Keratinocyte (primary cell): ENCODE measurements at places on chromosomes 13 and 19.
A peak's percentile ranks its signal among the peaks of the same experiment; 100 is the strongest.

- DNase-seq = no peak
Observed at GRCh38 chr13:29471551-29471950, 123.9 kb downstream of the SLC7A1 start.

- DNase-seq = no peak
Observed at GRCh38 chr13:109656206-109656605, 130.2 kb downstream of the IRS2 start.

DNA sequence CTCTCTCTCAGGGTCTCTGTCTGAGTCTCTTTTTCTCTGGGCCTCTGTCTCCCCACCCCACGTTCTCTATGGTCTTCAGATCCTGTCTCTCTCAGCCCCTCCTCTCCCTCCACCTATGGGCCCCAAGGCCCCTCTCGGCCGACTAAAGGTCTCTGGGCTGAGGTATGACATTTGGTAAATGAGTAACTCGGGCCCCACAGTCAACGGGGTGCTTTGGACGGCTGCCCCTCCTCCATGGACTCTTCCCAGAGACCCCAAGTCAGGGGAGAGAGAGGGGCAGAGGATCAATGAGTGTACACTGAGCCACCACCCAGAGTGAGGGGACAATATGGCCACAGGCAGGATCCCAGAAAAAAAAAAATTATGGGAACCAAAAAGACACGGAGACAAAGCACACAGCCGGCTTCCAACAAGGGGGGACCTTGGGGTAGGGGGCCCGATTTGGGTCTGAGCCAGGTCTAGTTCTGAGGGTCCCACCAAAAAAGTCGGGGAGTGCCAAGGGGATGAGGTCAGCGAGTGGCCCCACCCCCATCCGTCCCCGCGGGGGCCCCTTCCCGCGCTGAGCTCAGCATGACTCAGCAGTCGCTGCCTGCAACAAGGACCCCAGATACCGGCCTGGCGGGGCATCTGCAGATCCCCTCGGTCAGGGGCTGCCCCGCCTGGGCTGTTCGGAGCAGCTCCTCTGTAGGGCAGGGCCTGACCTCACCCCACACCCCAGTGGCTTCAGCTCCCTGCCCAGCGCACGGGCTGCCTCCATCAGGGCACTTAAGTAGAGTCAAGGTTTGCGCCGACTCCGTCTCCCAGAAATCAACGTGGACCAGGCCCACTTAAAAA, 1.5 kb upstream of the FTL start:
- no peak for DNase-seq

GRCh38 chr13:106958621-106959048, 390.7 kb upstream of the ARGLU1 start:
- DNase-seq = no peak

DNA sequence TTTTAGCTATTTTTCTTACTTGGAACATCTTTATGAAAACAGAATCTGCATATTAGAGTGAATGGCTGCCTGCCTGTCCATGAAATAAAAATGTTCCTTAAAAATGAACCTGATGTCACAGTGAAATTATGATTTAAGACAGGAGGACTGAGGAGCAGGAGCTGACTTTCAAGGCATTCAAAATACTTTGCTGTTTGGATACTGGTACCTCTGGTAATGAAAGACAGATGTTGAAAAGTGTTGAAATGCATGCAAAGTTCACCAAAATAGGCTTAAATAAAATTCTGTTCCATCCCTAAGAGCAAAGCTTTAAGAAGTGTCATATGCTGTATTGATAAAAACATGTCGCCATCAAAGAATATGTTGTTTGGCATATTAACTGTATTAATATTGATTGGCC, 1.7 kb downstream of the ARHGEF7 start:
- DNase-seq = no peak

GRCh38 chr13:80562433-80563156, 221.7 kb upstream of the SPRY2 start:
- no peak for DNase-seq

GRCh38 chr19:55677572-55678028, 2.6 kb downstream of the EPN1 start:
- DNase-seq = no peak

DNA sequence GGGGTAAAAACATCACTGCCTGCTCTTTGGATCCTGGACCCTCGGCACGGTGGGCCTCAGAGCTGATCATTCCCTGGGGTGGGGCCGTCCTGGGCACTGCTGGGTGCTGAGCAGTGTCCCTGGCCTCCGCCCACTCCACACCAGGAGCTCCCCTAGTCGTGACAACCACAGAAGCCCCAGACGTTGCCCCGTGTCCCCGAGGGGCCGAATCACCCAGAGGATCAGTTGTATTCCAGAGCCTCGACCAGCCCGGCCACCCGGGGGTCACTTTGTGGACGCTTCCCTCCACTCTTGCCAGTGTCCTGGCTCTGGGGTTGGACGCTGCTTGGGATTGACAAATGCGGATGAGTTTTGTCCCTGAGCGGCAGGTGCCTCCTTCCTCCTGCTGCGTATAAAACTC, 10.2 kb downstream of the C2CD4C start:
- DNase-seq = no peak

GRCh38 chr13:86474971-86475370, 675.8 kb upstream of the SLITRK6 start:
- DNase-seq = no peak

DNA sequence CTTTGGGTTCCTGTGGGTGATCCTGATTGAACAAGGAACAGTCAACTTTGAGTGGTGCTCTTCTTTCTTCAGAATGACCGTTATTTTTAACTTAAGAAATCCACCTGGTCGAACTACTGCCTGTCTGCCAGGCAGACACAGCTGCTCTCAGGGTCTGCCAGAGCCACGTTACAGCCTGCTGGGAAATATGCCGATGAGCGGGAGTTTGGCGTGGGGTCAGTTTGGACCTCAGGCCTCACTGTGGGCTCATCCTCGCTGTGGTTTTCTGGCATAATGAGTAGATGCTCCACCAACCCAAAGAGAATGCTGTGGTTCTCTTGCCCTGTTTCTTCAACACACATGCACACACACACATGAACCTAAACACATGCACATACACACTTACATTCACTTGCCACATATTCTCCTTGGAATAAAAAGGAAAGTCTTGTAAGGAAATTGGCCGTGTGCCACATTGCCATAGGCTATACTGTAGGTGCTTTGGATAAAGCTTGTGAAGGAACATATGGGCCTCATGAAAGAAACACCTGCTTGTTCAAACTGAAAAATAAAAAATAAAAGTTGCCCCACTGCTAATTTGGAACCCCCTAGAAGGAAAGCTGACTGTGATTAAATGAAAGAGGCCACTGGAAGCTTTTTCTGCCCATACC, 598.7 kb upstream of the KLF12 start:
- DNase-seq = no peak

GRCh38 chr19:55418185-55418584, 10.6 kb upstream of the UBE2S start:
- DNase-seq = no peak

DNA sequence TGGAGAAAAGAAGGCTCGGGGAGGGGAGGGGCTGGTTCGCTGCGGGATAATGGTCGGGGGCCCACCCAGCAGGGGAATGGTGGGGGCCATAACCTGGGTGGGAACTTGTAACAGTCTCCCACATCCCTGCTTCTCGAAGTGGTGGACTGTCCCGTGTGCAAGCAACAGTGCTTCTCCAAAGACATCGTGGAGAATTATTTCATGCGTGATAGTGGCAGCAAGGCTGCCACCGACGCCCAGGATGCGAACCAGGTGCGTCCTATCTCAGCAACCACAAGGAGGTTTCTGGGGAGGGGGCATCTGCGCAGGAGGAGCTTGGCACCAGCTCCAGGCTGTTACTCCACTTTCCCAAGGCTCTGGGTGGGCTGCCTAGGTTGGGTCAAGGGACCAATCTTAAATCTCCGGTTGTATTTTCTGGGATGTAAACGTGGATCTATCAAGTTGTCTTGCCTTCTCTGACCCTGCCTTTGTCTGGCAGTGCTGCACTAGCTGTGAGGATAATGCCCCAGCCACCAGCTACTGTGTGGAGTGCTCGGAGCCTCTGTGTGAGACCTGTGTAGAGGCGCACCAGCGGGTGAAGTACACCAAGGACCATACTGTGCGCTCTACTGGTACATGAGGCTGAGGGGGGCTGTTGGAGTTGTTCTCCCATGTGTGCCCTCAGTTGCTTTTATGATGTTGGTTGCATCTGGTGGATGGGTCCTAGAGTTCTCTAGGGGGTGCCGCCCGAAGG, 1.6 kb downstream of the TRIM28 start:
- DNase-seq = no peak

GRCh38 chr19:35296644-35297514, 4.9 kb downstream of the MAG start:
- DNase-seq = no peak

DNA sequence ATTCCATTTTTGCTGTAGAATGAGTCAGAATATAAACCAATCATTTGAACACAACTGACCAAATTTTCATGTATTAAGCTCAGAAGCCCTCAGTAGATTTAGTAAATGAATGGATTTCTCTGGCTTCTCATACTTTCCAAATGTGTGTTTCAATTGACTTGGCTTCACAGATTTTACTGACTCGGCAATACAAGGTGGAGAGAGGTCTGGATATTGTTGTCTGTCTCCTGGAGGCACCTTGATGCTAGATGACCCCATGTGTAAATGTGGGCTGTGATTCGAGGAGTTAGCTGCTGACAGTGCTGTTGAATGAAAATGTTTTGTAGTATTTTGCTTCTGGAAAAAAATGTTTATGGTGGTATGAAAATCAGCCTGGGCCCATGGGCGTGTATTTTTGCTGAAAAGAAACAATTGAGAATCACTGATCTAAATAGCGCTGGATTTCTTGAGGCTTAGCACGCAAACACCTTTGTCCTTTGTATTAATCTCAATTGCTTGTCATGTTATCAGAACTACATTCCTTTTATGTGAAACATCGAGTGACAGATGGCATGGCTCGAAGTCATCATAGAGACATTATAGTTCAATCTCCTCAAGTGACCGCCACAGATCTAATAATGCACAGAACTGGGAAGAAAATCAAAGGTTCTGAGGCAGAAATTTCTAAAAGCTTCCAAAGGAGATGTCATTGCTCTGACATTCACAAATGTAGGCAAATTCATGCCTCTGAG, 41.2 kb upstream of the UBAC2 start:
- no peak for DNase-seq

DNA sequence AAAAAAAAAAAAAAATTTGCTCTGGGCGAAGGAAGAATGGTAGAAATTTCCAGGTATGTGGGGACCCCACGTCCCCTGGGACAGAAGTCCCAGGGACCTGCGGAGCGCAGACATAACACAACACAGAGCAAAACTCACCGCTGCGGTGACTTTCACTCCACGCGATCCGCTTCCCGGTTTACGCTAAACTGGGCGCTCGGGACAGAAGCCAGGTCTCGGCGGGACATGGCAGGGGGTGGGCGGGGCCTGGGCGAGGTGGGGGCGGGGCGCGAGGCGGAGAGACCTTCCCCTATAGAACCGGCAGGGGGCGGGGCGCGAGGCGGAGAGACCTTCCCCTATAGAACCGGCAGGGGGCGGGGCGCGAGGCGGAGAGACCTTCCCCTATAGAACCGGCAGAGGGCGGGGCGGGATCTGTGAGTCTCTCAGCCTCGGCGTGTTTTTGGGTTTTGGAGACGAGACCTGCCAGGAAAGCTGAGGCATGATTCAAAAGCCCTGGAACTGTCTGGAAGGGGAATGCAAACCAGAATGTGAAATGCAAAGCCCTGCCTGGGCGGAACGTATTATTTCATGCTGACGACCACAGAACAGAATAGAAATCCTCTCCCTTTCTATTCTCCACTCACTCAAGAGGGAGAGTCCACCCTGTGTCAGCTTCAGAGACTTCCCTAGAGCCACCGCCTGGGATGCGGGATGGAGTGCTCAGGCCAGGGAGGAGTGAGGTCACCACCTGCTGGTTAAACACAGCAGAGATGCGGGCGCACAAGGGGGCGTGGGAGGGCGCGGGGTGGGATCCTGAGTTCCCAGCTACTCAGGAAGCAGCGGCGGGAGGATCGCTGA, 20.2 kb upstream of the ERVV-1 start:
- peak; percentile 49 for DNase-seq

DNA sequence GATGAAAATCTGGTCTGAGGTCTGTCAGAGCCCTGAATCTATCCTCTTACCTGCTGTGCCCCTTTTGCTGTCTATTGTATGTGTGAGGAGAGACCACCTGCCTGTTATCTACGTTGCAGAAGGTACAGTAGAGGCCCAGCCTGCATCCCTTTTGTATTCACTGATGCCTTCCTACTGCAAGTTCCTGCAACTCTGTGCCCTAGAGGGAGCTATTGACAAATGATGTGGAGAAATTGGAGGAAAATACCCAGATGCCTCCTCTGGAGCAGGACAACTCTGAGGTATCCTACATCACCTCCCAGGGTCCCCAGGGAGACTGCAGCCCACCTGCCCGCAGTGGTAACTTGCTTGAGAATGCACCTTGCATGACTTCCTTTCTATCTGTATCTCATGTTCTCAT, 33.7 kb downstream of the SIAH3 start:
- no peak for DNase-seq

DNA sequence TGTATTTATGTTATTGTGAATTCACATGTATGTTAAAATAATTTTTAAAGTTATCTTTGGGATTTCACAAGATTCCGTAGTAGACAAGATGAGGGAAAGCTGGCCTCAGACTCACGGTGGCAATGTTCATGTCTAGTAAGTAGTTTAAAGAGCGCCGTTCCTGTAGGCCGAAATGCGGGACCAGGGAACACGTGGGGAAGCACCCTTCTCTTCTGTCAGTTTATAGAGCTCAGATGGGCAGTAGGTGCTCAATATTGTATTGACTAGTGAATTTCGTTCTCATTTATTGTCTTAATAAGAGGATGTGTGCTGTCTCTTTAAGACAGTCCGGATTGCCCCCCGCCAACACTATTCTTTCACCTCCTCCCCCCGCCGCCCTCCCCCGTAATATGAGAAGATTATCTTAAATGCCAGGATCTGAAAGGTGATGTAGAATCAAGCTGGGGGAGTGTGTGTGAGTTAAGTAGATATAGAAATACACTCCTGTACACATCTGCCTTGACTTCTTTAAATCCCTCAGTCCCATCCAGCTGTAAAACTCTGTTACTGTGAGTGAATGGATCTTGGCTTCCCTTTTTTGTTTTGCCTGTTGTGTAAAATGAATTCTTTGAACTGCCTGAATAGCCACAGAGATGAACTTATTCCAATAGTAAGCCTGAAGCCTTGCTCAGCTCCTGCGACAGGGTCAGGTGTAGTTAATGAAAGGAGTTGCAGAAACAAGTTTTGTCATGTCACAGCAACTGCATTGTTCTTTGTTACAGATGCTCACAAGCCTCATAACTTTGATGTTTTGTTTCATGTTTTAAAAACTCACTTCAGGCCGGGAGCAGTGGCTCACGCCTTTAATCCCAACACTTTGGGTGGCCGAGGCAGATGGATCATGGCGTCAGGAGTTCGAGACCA, 1.3 kb downstream of the LAMP1 start:
- DNase-seq = no peak
